ENCODE measurements at places on chromosomes 7 and 10. TPM values are rescaled to one million over a fixed set of nuclear protein-coding genes. Genes with fewer than 3 reads are reported as not detected.

DNA sequence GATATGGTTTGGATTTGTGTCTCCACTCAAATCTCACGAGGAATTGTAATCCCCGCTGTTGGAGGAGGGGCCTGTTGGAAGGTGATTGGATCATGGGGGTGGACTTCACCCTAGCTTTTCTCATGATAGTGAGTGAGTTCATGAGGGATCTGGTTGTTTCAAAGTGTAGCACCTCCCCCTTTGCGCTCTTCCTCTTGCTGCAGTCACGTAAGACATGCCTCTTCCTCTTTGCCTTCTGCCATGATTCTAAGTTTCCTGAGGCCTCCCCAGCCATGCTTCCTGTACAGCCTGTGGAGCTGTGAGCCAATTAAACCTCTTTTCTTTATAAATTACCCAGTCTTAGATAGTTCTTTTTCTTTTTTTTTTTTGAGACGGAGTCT is 17.1 kb downstream of the CDNF start:
- no peak for DNase-seq

GRCh38 chr7:92584953-92585352 is 5.2 kb downstream of the FAM133B start:
- DNase-seq = no peak

DNA sequence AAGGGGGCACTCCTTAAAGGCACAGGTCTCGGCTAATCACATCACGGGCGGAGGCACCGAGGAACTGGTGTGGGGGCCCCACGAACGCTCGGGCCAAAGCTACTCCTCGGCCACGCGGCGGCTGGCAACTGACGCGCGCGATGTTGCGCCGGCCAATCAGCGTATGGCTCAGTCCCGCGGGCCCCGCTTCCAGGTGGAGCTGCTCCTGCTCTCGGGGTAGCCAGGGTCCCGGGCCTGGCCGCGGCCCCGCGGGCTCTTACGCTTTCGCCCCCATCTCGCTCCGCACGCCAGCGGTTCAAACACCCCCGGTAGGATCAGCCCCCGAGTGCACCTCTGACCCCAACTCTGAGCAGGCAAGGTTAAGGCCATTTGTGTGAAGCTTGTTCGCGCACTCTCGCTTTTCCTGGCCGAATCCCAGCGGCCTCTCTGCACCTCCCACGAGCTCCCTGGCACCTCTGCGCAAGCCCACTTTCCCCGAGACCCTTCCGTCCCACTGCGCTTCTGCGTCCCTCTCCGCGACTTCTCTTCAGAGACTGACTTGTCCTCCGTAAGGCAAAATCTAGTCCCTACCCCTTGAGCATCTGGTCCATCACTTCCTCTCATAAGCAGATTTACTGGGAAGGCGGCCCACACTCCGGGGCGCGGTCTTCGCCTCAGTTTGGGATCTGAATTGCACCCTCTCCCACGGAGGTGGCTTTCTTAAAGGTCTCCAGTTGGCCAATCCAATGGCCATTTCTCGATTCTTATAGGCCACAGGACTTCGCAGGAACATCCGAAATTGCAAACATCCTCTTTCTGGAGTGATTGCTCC is 200.9 kb upstream of the TBX20 start:
- no peak for DNase-seq

Gene STX1A
- 2.6 TPM for total RNA-seq

Gene FAM13C
- total RNA-seq = 3.8 TPM

All from right atrium auricular region (tissue), 2 donors.